ENCODE measurements at places on chromosomes 12 and 14. TPM values are rescaled to one million over a fixed set of nuclear protein-coding genes. Genes with fewer than 3 reads are reported as not detected.

Gene SYCP3
- 0.89 TPM for total RNA-seq

Gene NR4A1
- total RNA-seq, result 70.5 TPM

Gene SLC7A8
- 43.7 TPM for total RNA-seq

Gene RHOJ
- 9.9 TPM for total RNA-seq

Gene STAC3
- total RNA-seq, result 2.3 TPM

Gene HSPA2
- 21.9 TPM for total RNA-seq

Gene KRT80
- 0.45 TPM for total RNA-seq

Gene SMOC1
- total RNA-seq, result 3.3 TPM

Gene KLRC4
- not detected for total RNA-seq

Gene OR4K17
- total RNA-seq, result not detected

DNA sequence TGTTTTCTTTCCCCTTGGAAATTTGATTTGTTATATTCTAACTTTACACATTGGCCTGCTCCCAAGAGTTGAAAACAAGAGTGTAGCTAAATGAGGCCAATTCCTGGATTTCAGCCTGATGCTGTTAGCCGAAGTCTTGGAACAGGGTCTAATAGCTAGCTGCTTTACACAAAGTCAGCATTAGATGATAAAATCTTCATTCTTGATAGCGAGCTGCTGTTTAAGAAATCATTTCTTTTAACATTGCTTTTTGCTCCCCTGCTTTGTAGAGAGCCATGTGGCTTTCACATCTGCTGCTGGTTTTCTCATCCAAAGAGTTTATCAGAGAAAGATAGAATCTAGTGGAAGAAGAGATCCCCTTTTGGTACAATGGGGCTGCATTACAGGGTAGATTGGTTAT, 22.3 kb downstream of the FBXW8 start:
- DNase-seq, result peak; percentile 83

DNA sequence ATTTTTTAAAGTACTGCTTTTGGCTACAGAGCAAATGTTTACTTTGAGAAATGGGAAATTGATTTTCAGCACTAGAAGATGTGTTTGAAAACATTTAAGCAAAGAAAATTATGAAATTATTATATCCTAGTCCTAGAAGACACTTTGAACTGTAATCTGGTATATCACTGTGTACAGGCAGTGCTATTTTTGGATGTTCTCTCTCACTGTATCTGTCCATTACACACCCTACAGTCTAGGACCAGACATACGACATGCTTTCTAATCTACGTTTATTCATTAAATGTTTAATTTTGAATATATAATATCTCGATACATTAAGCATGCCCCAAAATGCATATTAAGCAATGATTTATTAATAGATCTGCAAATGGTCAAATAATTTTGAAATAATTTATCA, 82.5 kb downstream of the ST8SIA1 start:
- no peak for DNase-seq

DNA sequence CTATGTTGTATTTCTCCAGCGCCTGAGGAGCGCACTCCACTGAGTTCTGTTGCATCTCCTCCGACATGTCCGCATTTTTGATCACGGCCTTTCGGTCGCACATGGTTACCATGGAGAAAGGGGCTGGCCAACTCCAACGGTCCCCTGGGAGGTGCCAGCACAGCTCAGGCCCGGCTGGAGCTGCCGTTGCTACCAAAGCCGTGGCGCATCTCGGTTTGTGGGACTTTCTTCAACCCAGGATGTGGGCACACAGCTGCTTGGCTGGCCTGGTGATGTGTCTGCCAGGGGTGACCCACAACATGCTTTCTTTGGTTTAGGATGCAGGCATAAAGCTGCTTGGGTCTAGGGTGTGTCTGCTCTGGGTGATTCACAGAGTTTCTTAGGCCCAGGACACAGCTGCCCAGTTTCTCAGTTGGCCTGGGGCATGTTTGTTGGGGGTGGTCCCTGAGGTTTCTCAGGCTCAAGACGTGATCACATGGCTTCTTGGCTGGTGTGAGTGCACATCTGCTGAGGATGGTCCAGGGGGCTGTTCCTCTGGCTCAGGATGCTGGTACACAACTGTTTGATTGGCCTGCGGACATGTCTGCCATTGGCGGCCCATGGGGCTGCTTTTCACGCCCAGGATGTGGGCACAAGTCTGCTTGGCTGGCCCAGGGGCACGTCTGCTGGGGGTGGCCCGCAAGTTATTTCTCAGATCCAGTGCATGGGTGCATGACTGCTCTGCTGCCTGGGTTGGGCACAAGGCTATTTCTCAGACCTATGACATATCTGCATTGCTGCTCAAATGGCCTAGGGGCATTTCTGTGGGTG, 25.9 kb upstream of the GTF2A1 start:
- DNase-seq, result no peak

DNA sequence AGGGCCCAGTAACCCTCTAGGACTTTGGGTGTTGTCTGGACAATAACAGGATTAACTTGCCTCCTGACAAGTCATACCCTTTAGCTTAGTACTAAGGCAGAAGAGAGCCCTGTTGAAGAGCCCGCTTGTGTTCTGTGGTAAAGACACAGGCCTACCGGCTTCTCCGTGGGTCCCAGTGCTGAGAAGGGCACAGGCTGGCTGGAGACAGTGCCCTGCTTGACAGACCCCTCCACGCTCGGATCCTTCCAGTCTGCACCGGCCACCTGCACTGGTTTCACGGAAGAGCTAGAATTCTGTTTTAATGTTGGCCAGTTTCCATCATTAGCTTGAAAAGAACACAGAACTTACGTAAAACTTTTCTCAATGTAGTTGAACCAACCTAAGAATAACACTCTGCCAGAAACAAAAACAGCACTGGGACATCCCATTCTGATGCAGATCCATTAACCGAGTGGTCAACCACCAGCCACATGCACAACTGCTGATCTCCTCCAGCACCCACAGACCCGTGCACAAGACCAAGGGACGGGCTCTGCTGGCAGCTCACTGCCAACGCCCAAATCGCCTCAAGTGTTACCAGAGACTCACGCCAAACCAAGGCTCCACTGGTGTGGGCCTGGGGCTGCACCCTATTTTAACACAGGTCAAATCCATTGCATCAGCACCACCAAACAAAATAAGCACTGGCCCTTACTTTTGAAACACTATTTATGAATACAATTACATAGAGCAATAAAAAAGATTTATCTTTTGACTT, 27.1 kb downstream of the ZFYVE21 start:
- DNase-seq, result no peak

DNA sequence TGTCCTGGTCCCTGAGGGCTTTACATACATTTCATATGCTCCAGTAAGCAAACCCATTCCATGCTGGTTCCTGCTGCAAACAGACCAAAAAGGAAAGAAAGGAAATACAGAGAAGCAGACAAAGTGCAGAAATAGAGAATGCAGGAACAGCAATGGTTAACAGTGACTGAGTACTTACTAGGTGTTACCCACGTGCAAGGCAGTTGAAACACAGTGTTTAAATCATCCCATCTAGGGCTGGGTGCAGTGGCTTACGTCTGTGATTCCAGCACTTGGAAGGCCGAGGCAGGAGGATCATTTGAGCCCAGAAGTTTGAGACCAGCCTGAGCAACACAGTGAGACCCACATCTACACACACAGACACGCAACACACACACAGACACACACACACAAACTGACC, 21.2 kb upstream of the NINJ2 start:
- DNase-seq, result no peak

DNA sequence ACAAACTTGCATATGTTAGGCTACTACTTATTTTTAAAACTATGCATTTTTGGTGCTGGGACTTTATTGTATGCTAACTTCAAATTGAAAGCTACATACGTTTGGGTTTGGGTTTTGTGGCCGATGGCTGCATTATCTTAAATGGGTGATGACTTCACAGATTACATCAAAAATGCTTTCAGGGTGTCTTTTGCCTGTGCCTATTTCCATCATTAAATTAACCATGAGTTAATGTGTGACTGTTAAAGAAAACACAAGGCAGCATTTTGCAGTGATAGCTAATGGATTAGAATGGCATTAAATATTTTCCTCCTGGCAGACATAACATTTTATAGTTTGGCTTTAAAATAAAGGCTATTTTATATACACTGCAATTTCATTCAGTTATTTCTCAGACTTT, 352.3 kb downstream of the EGLN3 start:
- no peak for DNase-seq

DNA sequence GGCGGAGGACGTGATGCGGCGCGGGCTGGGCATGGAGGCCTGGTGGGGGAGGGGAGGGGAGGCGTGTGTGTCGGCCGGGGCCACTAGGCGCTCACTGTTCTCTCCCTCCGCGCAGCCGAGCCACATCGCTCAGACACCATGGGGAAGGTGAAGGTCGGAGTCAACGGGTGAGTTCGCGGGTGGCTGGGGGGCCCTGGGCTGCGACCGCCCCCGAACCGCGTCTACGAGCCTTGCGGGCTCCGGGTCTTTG, 303 bp downstream of the GAPDH start:
- DNase-seq, result no peak

DNA sequence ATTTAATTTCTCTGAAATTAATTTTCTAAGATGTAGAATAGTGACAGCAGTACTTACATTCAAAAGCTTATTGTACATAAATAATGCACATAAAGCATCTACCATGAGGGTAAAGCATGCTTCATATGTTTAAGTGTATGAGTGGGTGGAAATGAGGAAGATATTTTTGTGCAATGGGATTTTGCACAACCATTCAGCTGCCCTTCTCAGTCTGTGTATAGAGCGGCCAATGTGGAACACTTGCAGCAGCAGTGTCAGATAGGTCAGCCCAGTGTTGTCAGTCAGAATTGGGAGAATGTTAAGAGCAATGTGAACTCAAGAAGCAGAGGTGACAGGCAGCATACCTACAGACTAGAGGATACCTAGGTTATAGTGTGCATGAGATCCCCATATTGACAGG, 72.5 kb upstream of the ATP2B1 start:
- DNase-seq, result no peak

- DNase-seq, result no peak
Measured at GRCh38 chr12:42420395-42420794, 94.4 kb downstream of the PPHLN1 start.

DNA sequence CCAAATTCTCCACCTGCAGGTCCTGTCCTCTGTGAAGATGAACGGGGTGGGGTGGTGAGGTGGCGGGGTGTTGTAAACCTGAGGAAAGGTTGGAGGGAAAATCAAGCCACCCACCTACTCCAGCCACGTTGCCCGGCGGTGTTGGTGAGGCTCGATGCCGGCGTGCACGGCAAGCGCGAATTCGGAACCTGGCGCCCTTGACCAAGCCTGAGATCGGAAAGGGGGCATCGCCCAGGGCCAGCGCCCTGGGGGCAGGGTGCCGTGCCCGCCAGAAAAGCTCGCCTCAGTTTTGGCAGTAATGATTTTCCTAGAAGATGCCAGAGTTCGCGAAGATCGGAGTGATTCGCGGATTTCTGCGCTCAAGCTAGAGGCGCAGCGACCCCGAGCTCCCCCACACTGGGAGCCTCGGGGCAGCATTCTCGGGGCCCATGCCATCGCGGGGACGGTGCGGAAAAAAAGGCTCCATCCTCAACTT, 817 bp downstream of the STXBP6 start:
- DNase-seq, result no peak

DNA sequence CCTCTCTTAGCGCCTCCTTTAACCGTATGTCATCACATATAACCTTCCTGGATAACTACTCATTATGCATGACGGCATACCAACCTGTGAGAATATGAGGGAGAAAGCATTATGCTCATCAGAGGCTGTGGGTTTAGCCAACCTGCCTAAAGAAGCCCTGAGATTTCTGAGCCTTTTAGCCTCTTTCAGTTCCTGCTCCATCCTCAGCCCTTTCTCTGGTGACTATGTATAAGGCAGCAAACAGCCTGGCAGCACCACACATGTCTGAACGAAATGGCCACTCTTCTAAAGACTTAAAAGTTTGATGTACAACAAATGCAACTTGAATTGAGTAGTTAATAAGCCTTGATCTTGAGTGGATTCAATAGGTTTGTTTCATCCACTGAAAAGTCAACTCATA, 64.8 kb upstream of the SOX5 start:
- no peak for DNase-seq

- no peak for DNase-seq
Measured at GRCh38 chr12:10635306-10635705, 21.9 kb upstream of the MAGOHB start.

- DNase-seq, result no peak
Measured at GRCh38 chr14:37320106-37320505, 122.4 kb downstream of the MIPOL1 start.

GRCh38 chr14:85471156-85471555, 58.8 kb upstream of the FLRT2 start:
- no peak for DNase-seq

DNA sequence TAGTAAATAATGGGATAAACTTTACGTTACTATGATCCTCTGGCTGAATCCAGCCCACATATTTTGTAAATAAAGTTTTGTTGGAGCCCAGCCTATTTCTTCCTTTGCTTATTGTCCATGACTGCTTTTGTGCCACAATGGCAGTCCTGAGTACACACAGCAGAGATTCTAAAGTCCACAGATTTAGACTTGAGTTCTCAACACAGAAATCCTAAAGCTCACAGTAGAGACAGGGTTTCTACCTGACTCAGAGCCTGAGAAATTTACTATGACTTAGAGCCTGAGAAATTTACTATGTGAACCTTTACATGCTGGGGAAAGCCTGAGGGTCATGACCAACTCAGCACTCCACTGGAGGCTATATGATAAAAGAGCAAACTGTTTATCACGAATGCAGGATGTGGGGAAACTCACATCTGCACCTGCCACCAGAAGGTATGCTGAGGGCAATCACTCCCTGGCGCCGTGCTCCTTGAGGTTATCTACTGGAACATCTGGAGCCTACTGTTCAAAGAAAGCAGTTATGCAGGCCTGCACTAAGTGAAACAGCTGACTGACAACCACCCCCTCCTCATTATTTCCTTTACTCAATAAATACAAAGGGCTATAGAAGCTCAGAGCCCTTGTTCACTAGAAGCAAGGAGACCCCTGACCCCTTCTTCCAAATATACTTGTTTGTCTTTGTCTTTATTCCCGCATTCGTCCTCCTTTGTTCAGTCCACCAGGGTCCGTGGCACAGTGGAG, 52.6 kb upstream of the BICD1 start:
- no peak for DNase-seq

- DNase-seq, result no peak
Measured at GRCh38 chr12:31006416-31007152, 67.1 kb upstream of the DDX11 start.

DNA sequence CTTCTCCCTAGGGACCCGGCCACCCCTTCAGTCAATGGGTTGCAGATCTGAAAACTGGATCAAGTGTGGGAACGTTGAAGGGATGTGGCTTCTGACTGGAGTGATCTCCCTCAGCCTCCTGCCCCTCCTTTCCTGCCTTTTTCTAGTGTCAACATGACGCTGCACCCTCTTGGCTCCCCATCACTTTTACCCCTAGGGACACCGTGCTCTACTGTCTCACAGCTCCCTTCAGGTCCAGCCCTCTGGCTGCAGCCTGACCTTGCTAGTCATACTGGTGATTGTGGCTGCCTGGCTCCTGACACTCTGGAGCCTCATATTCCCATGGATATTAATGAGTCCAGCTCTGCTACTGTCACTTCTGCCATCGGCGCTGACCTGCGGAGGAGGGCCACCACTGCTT, 51.5 kb upstream of the RASSF3 start:
- DNase-seq, result no peak

- DNase-seq, result no peak
Measured at GRCh38 chr14:96062010-96062409, 22.8 kb downstream of the C14orf132 start.

GRCh38 chr12:6614513-6615172, 7.5 kb upstream of the CHD4 start:
- peak; percentile 64 for DNase-seq

Data from stomach (tissue), 19 donors.